Transverse colon (tissue), 4 donors: ENCODE measurements at places on chromosomes 2 and 18.

- no peak for DNase-seq
Measured at GRCh38 chr18:9478545-9478944, 3.2 kb downstream of the RALBP1 start.

GRCh38 chr2:9210030-9210429 lies 3.4 kb downstream of the ASAP2 start:
- no peak for DNase-seq

GRCh38 chr18:71450257-71450656 lies 1093.9 kb downstream of the CBLN2 start:
- DNase-seq: no peak

GRCh38 chr2:229269941-229270340 lies 1.1 kb downstream of the PID1 start:
- DNase-seq: peak; percentile 36

DNA sequence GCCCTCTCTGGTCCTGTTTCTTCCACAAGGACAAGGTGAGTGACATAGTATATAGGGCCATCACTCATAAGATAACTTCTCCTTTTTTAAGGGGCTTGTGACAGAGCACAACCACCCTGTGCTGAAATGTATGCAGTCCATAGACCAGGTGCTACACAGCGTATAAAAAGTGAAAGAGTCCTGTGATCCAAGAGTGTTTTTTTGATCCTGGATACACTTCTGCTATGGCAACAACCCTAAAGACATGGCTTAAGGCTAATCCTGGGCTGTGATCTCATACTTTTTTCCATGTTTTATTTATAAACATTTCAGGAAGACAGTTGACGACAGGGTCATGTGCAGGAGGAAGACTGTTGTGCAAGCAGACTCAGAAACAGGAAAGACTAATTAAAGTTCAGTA lies 400.5 kb upstream of the TCF4 start:
- no peak for DNase-seq

DNA sequence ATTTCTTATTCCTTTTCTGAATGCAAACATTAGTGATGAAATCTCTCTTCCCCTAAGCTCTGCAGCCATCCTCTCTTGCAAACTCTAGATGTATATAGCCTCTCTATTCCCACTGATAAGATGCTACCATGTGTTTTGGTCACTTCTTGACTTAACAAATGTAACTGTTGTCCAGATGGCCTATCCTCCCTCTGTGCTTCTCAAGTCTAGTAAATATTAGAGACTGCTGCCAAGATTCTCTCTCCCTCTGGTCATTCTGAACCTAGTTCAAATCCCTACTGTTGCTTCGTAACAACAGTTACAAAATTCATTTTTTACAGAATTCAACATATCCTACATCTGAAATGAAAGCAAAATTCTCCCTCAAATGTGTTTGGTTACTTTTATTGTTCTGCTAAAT lies 156.6 kb downstream of the TXNL1 start:
- no peak for DNase-seq

DNA sequence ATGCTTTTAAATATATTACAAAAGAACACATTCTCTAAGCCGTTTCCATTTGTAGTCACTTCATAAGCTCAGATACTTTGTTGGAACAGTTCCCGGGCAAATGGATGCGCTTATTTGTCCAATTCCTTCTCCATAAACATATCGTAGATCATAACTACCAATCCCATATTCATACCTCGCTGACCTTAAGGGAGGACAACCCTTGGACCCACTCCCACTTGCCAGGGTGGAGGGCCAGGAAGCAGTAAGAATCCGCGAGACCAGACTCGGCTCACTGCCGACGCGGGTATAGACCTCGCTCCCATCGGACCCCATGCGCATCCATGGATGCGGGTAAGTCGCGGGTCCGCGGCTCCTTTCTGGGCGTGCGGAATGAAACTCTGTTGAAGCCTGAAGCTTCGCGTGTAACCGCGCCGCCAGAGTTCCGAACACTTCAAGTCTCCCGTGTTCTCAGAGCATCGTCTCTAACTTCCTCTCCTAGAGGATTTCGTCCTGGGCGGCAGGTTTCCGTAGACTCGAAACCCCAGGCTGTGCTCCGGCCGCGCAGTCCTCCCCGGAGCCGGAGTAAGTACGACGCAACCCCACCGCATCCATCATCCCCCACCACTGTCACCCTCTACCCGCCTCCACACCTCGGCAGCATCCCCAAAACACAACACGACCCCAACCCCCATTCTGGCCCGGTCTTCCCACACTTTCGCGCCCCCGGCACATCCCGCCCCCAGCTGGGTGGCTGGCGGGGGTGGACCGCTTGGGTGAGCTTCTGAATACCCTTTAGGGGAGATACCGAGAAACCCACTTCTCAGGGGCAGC lies 1.1 kb downstream of the DSC3 start:
- peak; percentile 10 for DNase-seq

- DNase-seq: no peak
Measured at GRCh38 chr2:237685408-237685807, 58.0 kb downstream of the LRRFIP1 start.

- peak; percentile 12 for DNase-seq
Measured at GRCh38 chr2:169768262-169768995, 30.2 kb upstream of the SSB start.

GRCh38 chr18:69518989-69519388 lies 118.3 kb downstream of the DOK6 start:
- DNase-seq: no peak

- DNase-seq: no peak
Measured at GRCh38 chr2:79702905-79703304, 190.1 kb downstream of the CTNNA2 start.

DNA sequence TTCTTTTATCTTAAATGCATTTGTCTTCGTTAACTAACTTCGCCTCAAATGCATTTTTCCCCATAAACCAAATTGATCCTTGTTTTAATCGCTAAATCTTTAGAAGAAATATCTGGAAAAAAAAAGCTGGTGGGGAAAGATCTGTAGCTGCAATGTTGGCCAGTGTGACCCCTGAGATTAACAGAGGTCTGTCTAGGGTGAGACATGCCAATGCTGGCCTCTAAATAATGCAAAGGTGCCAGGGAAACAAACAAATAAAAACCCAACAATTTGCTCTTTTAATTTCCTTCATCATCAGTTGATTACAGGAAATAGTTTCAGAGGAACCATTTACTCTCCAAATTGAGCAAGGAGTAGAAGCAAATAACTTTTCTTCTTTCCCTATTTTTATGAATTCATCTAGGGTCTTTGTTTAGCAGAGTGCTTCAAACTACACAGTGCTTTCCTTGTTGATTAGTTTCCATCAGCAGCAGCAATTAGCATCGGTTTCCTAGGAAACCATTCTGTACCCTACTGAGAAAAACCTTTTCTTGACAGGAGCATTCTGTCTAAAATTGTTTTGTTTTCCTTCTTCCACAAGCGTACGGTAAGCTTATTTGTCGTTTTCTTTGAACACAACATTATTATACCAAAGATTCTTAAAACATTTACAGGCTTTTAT lies 100.5 kb upstream of the UNC80 start:
- no peak for DNase-seq

DNA sequence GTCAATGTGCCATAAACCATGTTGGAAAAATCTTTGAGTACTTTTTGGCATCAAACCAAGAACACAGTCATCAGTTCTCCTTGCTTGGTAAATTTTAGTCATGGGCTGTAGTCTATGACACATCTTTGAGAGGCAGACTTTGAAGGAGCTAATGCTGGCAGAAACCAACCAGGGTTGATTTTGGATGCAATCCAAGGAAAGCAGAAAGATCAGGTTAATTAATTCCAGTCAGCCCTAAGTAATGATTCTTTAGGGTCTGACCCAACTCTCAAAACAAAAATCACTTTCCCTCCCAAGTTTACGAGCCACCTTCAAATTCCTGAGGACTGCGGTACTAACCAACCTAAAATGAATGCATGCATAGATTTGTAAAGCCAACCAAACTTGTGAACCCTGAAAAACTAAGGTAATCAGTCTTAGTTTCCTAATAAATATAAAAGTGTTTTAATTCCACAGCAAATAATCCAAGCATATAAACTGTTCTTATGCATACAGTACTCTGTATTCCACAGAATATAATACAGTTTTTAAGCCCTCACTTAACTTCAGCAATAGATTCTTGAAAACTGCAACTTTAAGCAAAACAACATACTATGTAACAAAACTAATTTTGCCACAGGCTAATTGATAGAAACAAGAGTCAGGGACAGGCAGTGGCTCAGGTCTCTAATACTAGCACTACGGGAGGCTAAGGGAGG lies 22.0 kb downstream of the AP1S3 start:
- no peak for DNase-seq

DNA sequence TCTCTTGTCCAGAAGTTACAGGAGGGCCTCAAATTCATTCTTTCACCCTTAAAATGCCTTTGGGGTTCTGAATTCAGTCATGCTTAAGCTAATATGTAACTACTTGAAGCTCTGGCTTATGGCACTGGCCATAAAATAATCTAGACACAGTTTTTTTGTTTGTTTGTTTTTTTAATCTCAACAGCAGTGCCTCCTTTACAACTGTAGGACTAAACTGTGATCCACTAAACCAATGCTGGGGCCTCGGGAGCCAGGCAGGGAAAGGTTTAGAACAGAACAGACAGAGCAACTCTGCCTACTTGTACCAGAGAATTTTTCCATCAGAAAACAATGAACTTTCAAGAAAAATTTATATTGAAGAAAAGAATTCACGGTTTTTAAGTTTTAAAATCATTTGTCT lies 1.7 kb downstream of the STAM2 start:
- peak; percentile 53 for DNase-seq

GRCh38 chr2:235106874-235107639 lies 155.2 kb downstream of the SH3BP4 start:
- peak; percentile 62 for DNase-seq

GRCh38 chr2:86019121-86019520 lies 86.6 kb downstream of the POLR1A start:
- no peak for DNase-seq

GRCh38 chr2:65064728-65065552 lies 8.7 kb downstream of the CEP68 start:
- peak; percentile 54 for DNase-seq

GRCh38 chr18:12346240-12346565 lies 30.8 kb downstream of the AFG3L2 start:
- no peak for DNase-seq

DNA sequence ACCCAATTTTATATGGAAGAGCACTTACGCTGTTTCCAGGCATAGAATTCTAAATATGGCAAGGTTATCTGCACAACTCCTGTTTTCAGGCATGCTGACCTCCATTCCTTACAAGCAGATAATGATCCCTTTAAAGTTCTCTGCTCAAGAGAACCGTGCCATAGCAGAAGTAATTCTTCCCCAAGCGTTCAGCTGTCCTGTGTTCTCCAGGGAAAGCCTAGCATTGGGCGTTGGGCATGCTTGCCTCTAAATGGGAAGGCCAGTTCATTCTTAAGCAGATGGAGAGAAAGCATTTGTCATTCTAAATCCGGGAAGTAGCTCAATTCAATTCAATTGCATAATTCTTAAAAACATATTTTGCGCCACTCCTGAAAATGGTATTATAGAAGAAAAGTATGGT lies 55.7 kb upstream of the EML4 start:
- DNase-seq: no peak

DNA sequence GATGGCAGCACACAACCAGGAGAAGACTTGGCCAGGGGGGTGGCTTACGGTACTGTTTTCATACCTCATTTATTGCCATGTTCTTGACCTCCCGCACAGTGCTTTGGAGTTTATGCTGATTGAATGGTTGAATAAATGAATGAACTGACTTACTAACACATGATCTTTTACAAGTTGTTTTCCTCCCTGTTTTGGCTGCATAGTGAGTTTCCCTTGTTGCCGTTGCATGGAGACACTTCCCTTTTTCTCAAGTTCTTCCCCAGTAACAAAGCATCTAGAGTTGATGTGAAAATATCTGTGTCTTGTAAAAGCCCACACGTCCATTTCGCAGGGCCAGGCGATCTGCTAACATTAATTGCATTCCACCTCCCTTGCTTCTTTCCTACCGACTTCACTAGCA lies 35.7 kb upstream of the RAB1A start:
- DNase-seq: no peak

DNA sequence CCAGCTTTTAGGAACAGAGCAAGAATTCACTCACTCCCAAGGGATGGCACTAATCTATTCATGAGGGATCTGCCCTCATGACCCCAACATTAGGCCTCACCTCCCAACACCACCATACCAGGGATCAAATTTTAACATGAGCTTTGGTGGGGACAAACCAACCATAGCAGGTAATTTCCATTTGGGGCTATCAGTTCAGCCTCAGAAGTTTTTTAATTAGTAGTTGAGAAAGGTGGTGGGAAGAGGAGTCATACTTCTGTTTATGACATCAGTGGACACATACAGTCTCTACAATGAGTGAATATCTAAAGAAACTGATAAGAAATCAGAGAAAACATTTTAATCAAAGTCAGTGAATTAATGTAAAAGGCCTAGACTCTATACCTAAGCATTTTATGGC lies 59.6 kb upstream of the EMILIN2 start:
- no peak for DNase-seq

- DNase-seq: no peak
Measured at GRCh38 chr2:177289824-177290628, 25.5 kb upstream of the NFE2L2 start.

- DNase-seq: no peak
Measured at GRCh38 chr18:61019338-61020301, 313.6 kb upstream of the CDH20 start.

DNA sequence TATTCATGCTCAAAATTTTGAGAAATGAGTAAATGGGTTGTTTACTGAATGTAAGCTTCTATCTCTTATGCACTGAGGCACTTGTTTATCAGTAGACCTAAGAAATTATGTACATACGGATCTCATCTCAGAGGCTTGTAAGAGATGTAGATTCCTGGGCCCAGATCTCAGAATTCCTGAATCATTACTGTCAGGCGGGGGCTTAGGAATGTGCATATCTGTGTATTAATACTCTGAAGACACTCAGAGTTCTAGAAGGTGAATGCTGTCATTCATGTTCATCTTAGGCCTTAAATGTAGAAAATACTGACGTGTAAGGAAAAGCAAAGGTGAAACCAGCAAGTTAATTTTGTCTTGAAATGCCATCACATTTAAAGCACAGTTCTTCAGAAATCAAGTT lies 169.6 kb downstream of the FMNL2 start:
- DNase-seq: no peak

- no peak for DNase-seq
Measured at GRCh38 chr18:24649571-24649970, 189.1 kb downstream of the HRH4 start.
